ENCODE measurements at places on chromosomes 3 and 15.

- no peak for DNase-seq
Observed at GRCh38 chr15:94522125-94522524, 290.8 kb downstream of the MCTP2 start.

DNA sequence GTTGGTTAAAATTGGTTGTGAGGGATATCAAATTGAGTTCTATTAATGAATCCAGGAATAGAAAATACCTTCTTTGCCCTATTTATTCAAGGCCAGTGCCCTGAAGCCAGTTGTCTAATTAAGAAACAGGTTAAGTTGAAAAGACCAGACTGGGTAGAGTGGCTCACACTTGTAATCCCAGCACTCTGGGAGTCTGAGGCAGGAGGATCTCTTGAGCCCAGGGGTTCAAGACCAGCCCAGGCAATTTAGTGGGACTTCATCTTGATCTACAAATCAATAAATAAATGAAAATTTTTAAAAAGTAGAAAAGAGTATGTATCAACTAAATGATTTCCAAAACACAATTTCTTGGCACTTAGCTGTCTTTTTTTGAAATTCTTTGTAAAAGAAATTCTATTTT, 40.3 kb upstream of the TRPM1 start:
- no peak for DNase-seq

DNA sequence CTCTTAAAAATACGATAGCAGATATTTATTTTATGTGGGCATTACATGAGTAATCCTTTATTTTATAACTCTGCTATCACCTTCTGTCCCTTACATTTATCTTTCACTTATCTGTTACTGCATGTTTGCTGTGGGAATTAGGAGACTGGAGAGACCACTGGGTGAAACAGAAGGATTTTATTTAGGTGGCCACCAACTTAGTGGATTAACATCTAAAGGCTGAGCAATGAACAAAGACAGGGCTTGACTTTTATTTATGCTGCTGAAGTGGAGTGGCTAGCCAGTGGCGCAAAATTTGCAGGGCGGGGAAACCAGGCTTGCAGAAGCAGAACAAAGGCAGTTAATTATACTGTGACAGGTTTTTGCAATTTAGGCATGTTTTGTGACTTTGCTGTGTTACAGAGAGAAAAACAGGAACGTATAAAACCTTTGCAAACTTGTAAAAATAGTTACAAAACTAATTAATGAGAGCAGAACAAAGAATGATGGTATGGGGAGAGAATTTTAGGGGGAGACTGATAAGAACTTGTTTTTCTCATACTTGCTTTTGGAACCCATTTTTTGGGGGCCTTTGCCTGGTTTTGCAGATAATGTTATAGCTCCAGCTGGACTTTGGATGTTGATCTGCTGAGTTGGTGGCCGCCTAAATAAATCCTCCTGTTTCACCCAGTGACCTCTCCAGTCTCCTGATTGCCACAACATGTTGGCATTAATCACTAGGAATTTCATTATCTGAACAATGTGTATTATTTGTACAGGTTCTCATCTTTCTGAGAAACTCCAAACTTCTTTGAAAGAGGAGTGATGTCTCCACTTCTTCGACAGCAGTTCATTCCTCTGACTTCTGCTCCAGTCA, 18.0 kb downstream of the KLHL24 start:
- DNase-seq, result no peak

DNA sequence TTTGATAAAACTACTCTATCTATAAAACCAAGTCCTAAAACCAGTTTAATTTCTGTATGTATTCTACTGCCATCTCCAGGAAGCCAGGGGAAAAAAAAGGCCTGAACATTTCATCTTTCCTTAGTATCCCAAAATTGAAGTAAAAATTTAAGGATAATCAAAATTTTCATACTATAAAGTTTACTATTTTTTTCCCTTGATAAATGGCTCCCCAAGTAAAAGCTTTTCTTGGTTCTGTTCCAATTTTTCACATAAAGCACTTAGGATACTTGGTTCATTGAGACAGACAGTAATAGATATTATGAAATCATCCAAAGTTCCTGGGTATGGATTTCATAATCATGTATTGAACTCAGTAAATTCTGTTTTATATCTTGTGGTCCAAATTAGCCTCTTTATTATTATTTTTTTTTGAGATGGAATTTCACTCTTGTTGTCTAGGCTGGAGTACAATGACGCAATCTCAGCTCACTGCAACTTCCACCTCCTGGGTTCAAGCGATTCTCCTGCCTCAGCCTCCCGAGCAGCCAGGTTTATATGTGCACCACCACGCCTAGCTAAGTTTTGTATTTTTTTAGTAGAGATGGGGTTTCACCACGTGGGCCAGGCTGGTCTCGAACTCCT, 34.5 kb downstream of the ICE2 start:
- no peak for DNase-seq

DNA sequence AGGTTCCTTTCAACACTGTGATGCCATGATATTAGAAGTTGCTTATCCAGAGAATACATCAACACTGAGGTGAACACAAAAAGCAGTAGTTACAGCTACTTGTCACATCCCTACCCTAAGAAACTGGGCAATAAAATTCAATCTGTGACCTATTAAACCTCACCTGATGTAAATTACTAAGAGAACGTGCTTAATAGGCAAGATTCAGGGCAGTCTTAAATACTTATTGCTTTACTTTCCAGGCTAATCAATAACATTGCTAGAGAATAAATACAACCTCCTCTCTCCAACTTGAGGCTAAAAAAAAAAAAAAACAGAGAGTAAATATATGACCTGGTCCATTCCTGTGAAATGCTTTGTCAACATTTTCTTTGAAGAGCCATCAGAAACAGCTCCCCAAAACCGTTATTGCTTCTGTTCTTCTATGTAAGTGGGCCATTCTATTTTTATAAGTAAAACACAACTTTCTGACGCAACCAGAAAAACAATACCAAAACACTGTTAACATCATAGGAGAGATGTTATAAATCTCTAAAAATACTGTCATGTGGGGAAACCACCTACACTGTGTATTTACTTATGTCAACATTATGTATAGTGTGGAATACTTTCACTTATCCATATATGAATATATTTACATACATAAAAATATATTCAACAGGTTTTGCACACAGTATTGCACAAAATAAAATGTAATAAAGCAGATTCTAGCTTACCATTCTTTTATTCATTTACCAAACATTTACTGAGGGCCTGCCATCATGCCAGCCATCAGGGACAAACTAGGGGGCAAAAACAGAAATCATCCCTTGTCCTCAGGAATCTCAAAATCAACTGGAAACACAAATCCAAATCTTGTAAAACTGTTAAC, 2.7 kb downstream of the NKIRAS1 start:
- DNase-seq, result no peak

DNA sequence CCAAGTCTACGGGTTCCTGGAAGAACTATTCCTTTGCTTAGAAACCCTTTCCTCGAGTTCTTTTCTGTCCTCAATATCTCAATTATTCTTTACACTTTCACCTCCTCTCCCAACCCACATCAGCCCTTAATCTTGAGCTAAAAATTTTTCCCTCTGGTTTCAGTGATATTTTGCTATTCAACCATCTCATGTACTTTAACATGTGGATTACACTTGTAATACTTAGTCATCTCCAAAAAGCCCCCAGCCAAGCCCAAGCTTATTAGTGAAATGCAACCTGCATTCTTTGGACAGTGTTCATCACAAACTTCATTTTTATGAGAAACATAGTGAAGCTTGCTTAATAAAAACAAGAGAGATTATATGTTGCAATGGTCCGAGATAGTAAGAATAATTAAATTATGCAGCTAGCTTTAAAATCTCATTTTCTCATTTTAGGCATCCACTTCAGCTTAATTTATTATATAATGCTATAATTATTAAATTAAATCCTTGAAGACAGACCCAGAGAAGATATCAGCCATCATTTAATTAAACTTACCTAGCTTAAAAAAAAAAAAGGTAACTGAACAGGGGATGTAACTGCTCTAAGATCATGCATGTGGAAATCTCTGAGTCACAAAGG, 534.5 kb upstream of the TBL1XR1 start:
- no peak for DNase-seq

GRCh38 chr3:105140899-105141367, 225.8 kb upstream of the ALCAM start:
- no peak for DNase-seq

- no peak for DNase-seq
Observed at GRCh38 chr3:24640330-24640877, 145.8 kb upstream of the THRB start.

GRCh38 chr3:21618695-21619094, 132.3 kb downstream of the ZNF385D start:
- no peak for DNase-seq
